Dermis microvascular lymphatic vessel endothelial cell (primary cell): ENCODE measurements at places on chromosomes 16 and 17. TPM values are rescaled to one million over a fixed set of nuclear protein-coding genes. Genes with fewer than 3 reads are reported as not detected.
A peak's percentile ranks its signal among the peaks of the same experiment; 100 is the strongest.

The TMC8 gene
- total RNA-seq = 0.13 and 0.25 TPM in 2 replicates

The AOC3 gene
- total RNA-seq = 0.26 and 0.89 TPM in 2 replicates

The TOX3 gene
- not detected in 2 replicates for total RNA-seq

The HSD11B2 gene
- not detected in 2 replicates for total RNA-seq

The SLC9A5 gene
- total RNA-seq = 0.39 and 0.51 TPM in 2 replicates

The FGF11 gene
- 0.13 and 0.38 TPM in 2 replicates for total RNA-seq

DNA sequence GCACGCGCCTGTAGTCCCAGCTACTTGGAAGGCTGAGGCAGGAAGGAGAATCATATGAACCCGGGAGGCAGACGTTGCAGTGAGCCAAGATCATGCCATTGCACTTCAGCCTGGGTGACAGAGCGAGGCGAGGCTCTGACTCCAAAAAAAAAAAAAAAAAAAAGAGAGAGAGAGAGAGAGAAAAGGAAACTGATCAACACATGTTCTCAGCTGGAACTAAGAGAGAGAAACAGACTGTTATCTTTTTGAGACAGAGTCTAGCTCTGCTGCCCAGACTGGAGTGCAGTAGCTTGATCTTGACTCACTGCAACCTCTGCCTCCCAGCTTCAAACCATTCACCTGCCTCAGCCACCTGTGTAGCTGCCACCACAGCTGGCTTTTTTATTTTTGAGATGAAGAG, 60.4 kb downstream of the STH start:
- DNase-seq = no peak

DNA sequence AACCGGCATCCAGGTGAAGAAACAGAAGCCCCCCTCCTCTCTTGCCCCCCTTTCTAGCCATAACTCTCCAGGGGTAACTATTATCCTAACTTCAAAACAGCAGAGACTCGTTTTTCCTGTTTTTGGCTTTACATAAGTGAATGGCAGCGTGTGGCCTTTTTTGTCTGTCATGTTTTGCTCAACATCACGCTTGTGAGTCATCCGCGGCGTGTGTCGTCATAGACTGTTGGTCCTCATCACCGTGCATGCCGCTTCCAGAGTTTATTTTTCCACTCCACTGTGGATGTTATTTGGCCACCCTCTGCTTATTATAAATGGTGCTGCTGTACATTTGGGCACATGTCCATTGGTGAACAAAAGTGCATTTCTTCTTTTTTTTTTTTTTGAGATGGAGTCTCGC, 52.6 kb downstream of the ERN1 start:
- no peak for DNase-seq

GRCh38 chr16:24430954-24431760, 108.2 kb upstream of the RBBP6 start:
- no peak for DNase-seq

DNA sequence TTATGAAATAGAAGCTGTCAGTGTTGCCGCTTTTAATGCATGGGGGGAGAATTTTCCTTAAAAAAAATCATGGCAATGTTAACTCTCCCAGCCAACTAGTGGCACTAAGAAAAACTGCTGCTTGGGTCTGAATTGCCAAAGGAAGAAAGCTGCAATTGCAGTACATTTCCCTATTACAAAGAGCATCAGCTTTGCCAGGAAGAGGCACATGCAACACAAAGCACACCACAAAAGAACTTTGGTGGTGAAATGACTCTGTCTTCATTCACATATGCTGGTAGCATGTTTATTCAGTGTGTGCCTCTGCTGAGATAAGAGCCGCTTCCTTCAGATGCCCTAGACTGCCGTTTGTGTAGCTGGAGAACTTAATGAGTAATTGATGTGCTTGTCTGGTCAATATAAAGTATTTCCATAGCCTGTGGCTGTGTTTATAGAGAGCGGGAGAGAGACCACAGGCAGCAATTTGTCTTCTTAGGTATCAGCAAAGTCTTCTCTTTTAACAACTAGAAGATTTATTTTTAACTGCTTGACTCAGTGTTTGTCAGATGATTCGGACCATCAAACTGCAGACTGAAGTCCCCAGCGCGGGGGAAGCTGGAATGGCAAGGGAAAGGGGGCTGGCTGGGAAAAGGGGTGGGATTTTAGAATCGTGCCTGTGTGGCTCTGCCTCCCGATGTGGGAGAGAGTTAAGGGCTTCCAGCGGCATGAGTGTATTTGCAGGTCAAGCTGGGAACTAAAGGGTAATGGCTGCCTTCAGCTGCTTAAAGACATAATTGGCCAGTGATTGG, 115.1 kb downstream of the MRTFB start:
- DNase-seq = no peak

DNA sequence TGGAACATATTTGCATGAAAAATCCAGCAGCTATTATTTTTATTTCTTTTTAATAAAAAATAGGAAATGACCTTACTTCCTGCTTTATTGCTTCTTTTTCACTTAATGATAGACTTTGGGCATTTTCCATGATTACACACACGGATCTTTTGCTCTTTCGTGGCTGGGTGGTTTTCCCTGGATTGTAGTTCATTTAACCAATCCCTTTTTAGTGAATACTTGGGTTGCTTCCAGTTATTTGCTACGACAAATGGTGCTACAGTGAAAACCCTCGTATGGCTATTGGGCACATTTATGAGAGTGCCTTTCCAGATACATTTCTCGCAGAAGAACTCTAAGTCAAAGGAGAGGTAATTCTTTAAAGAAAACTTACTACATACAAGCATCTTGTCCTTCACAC, 38.6 kb downstream of the FOXL1 start:
- DNase-seq = peak; percentile 80

DNA sequence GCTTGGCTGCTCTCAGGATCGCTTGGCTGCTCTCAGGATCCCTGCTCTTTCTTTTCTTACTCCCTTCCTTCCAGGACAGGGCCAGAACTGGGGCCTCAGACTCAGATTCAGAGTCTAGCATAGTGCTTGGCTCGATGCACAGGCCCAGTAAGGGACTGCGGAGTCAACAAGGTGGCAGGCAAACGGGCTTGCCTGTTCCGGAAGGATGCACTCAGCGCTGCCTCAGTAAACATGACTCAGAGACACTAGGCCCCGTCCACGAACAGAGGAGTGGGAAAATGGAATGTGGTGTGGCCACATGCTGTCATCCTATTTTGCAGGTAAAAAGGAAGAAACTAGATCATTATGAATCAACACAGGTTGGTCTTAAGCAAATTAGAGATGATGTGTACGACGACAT, 9.8 kb downstream of the SPHK1 start:
- peak; percentile 34 for DNase-seq

DNA sequence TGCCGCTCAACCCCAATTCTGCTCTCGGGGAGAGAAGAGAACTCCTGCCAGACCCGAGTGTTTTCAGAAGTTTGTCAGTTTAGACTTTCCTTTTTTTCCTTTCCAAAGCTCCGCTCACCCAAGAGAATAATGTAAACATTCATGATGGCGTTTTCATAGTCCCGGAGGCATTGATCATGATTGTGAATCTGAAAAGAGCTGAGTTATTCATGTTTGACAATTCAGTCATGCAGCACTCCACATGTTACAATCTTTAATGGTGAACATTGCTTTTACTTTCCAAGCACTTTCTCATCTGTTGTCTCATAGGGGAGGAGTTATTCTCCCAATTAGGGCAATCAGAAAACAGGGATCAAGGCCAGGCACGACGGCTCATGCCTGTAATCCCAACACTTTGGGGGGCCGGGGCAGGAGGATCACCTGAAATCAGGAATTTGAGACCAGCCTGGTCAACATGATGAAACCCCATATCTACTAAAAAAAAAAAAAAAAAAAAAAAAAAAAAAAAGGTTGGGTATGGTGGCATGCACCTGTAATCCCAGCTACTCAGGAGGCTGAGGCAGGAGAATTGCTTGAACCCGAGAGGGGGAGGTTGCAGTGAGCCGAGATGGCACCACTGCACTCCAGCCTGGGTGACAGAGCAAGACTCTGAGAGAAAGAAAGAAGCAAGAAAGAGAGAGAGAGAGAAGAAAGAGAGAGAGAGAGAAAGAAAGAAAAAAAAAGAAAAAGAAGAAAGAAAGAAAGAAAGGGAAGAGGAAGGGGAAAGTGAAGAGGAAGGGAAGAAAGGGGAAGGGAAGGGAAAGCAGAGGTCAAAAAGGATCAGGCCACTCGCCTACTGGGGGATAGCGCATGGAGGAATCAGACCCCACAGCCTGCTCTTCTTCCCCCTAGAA, 70.0 kb upstream of the TNRC6C start:
- no peak for DNase-seq

GRCh38 chr17:82237746-82238471, 9.1 kb downstream of the SLC16A3 start:
- DNase-seq = no peak

DNA sequence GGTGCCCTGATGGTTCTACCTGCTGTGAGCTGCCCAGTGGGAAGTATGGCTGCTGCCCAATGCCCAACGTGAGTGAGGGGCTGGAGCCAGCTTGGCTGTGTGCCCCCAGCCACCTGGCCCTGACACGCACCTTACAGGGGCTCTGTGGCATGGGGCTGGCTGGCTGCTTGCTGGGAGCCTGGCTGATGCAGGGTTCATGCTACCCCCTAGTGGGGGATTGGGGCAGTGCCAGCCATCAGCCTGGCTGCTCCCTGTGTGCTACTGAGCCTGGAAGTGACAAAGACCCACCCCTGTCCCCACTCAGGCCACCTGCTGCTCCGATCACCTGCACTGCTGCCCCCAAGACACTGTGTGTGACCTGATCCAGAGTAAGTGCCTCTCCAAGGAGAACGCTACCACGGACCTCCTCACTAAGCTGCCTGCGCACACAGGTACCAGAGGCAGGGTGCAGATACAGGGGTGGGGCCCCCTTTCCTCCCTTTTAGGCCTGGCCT, 5.7 kb downstream of the GRN start:
- peak; percentile 67 for DNase-seq

DNA sequence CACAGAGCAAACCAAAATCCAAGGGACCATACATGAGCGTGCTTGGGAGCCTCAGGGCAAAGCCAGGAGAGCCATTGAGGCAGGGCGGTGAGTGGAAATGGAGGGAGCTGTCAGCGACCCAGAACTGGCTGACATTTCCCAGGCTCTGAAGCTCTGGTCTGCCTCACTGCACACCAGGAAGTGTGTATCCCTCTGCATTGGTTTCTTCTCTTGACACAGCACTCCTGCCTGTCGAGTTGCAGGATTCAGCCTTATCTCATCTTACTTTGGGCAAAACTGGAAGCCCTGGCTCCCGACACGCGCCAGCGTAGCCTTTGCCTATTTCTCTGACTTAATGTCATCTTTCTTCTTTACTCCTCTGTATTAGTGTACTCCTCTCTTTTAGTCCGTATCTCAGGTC, 144.7 kb upstream of the HS3ST3A1 start:
- DNase-seq = no peak
